ENCODE measurements at places on chromosomes 12 and 14.

DNA sequence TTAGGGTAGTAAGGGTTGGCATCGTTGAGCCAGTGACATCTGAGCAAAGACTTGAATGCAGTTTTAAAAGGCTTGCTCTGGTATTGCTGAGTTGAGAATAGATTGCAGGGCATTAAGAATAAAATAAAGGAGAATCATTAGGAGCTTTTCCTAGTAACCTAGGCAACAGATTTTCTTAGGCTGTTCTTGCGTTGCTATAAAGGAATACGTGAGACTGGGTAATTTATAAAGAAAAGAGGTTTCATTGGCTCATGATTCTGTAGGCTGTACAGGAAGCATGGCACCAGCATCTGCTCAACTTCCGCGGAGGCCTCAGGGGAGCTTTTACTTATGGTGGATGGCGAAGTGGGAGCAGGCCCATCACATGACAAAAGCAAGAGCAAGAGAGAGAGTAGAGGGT, 97.4 kb downstream of the RAD51B start:
- no peak for DNase-seq

GRCh38 chr12:67966560-67966959, 22.7 kb upstream of the IFNG-AS1 start:
- DNase-seq, result no peak

GRCh38 chr14:58871573-58871972, 233.8 kb downstream of the DACT1 start:
- no peak for DNase-seq

DNA sequence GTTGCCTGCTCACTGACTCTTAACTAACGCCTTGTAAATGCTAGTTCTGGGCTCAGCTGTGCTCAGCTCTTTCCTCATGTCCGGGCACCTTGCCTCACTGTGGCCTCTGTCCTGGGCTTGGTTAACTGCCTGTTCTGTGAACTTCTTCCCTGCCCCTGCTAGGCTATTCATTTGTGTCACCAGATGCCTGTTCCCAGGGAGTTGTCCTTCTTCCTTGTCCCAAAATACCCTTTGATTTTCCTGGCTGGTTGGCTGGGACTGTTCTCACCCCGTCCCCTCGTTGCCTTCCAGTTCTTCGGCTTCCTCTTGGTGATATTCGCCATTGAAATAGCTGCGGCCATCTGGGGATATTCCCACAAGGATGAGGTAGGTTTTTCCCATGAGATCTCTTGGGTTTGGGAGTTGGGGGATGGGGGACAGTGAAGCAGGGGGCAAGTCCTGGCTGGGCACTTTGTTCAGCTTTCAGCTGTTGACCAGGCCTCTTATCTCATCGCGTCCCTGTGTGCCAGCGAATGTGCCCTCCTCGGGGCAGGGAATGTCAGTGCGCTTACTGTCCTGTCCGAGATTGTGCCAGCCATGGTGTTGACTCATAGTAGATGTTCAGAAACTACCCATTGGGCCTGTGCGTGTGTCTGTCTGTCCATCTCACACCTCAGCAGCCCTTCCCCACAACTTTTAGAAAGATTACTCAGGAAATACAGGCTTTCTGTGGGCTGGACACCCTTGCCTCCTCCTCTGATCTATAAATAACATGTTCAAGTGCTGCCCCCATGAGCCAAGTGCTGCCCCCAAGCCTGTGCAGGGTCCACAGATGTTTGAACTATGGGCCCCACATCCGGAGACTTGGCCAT, 33.1 kb downstream of the CD9 start:
- no peak for DNase-seq

DNA sequence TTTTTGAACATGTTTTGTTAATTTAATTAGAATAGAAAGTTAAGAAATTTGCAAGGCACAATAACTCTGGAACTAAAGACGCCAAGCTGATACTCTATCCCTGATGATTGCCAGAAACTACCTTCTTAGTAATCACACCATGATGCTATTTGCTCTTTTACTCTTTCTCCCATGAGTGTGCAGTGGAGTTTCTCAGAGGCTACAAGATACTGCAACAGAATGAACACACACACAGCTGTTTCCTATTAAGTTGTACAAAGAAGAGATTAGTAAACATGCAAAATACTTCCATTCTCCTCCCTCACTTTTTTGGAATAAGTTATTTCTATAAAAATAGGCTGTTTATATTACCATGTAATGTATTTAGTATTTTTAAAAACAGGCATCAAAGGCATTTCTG, 1367.5 kb downstream of the AACS start:
- DNase-seq, result no peak

- peak; percentile 27 for DNase-seq
Measured at GRCh38 chr12:56900583-56900982, 33.6 kb downstream of the SDR9C7 start.

DNA sequence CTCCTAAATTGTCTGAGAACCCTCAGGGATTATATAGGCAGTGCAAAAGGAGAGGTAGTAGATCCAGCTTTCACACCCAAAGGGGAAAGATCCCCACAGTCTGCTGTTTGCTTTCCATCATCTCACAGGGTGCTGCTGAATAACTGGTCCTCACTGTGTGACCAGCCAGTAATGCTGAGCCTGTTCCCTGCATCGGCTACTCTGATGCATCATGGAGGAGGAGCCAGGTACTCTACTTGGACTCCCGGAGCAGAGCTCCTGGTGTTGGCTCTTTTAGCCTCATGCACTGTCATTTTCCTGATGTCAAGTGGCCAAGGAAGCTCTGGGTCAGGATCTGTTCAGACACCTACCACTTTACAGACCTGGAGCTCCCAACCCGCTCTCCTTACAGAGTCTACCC, 127.4 kb upstream of the ATF1 start:
- no peak for DNase-seq

- no peak for DNase-seq
Measured at GRCh38 chr12:91947459-91947858, 198.2 kb downstream of the BTG1 start.

All from erythroblast (primary cell).